Stimulated activated effector memory CD8-positive, alpha-beta T cell treated with anti-CD3 and anti-CD28 coated beads, Interleukin-12 subunit alpha, Interleukin-12 subunit beta, amount 100 ng/mL, for 72 hours (primary cell): ENCODE measurements at places on chromosomes 5 and 9.
A peak's percentile ranks its signal among the peaks of the same experiment; 100 is the strongest.

DNA sequence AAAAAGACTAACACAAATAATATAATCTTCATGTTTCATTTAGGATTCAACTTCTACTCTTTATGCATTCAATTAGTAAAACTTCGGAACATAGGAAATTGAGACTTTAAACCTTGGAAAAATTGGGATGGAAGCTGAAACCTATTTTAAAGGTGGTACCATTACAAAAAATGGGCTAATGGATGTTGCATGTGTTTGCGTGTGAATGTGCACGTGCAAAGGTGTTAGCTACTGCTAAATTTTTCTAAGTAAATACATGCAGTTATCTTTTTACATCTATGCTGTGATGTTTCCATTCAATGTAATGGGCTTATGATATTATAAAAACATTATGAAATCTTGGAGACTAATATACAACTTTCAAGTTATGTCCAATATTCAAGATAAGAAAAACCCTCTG lies 134.8 kb downstream of the CDH10 start:
- no peak for DNase-seq

- no peak for DNase-seq
Observed at GRCh38 chr9:5864446-5864845, 26.2 kb upstream of the MLANA start.

- peak; percentile 58 for DNase-seq
Observed at GRCh38 chr5:145936401-145937131, at the start of gene SH3RF2. Gene SH3RF2, plus strand, starts transcription at chr5:145936578. Its CDS starts 1,351 bp downstream, at chr5:145937929.

GRCh38 chr5:55290991-55291390 lies 16.5 kb downstream of the DHX29 start:
- no peak for DNase-seq
